Activated CD4-positive, alpha-beta T cell treated with anti-CD3 and anti-CD28 coated beads for 4 hours (primary cell): ENCODE measurements at places on chromosomes 16 and 17.

GRCh38 chr17:59435238-59435637 lies 103.8 kb downstream of the YPEL2 start:
- DNase-seq: no peak

- no peak for DNase-seq
Measured at GRCh38 chr17:38533866-38534497, 71.8 kb downstream of the SRCIN1 start.

DNA sequence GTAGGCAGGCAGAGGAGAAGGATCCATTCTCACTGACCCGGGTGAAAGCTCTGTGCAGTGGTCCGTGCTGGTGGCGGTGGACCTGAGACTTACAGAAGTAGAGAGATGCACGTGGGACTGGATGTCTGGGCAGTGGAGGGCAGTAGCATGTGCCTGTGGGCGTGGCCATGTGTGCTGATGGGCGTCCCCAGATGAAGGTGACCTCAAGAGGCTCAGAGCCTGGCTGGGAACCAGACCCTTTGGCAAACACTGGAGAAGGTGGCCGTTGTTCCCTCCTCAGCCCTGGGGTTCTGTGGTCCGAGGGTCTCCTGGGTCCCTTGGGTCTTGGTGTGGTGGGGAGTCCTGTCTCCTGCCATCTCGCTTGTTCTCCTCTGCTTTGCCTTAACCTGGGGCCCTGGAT lies 15.6 kb downstream of the WSCD1 start:
- DNase-seq: no peak

GRCh38 chr16:48102083-48103008 lies 53.4 kb downstream of the ABCC12 start:
- DNase-seq: no peak

DNA sequence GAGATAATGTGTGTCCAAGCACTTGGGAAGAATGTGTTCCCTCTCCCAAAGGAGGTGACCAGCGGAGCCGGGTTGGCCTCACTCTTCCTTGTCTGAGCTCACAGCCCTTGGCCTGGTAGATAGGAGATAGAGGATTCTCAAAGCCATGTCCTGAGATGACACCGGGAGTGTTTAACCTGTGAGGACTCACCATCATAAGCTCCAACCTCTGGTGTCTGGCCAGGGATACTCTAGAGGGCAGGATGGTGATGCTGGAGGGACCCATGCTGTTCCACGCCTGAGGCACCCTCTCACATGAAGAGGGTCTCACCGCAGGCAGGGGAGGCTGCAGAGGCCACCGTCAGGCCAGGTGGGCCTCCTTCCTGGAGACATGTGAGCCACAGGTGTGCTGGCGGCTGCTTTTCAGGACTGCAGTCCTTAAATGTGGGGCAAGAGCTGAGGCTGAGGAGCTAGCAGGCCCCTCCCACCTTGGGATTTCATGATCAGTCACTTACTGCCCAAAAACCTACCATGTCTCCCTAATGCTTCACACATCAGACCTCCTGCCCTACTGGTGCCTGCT lies 6.6 kb upstream of the ZNF629 start:
- DNase-seq: no peak

- no peak for DNase-seq
Measured at GRCh38 chr17:66348584-66349165, 46.3 kb downstream of the PRKCA start.

DNA sequence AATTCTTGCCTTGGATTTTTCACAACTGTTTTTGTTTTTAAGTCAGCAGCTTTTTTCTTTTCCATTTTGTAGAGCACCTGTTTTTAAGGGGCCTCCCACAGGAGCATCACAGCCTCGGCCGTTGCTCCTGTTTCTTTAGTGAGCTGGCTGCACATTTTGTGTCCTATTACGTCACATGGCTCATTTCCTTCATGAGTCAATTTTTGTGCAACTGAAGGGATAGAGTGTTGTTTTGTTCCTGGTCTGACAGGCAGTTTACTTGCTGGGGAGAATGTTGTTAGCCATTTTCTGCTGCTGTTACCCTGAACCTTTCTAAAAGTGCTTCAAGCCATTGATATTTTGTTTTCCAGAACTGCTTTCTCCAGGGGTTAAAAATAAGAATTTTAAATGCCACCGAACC lies 45.0 kb upstream of the CRISPLD2 start:
- DNase-seq: no peak
